ENCODE measurements at places on chromosomes 16 and 17.

DNA sequence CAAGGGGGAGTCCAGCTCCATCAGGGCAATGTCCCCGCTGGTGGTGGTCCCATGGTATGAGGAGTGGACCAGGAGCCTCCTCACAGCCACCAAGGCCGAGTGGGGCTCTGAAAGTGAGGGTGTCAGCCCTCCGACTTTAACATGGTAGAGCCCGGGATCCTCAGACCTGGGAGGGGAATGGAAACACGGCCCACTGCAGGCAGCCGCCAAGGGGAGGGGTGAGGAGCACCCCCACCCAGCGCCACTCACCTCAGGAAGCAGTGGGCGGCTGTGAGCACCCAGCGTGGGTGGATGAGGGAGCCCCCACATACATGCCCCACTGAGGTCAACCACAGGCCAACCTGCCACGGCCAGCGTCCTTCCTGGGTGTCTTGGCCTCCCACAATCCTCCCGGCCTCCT lies 10.8 kb downstream of the ZG16B start:
- no peak for DNase-seq

- peak; percentile 74 for DNase-seq
Measured at GRCh38 chr17:34199932-34200534, 55.1 kb upstream of the CCL2 start.

DNA sequence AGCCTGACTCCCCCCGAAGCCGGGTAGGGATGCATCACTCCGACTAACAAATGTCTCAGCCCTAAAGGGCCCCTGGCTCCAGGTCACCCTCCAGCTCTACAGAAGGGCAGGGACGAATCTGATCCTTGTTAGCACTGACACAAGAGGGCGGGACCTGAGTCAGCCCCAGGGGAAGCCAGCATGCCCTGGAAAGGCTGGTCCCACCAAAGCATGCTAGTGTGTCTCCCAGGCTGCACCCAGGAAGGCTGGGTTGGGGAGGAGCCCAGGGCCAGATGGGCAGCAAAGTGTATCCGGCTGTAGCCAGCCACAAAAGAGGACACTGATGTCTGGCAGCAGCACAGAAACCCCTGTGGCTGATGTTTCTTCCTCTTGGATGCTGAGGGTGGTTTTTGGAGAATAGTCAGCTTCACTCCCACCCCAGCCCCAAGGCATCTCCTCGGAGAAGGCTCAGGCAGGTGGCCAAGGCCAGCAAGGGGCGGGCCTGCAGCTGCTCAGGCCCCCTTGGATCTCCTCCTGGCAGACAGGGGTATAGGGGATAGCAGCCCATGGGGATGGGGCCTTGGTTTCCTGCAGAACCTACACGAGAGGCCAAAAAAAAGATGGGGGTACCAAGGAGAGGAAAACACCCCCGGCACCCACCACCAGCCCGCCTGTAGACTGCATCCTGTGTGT lies 11.0 kb downstream of the NATD1 start:
- DNase-seq, result no peak

- peak; percentile 75 for DNase-seq
Measured at GRCh38 chr17:48483471-48484131, 47.2 kb downstream of the HOXB1 start.

DNA sequence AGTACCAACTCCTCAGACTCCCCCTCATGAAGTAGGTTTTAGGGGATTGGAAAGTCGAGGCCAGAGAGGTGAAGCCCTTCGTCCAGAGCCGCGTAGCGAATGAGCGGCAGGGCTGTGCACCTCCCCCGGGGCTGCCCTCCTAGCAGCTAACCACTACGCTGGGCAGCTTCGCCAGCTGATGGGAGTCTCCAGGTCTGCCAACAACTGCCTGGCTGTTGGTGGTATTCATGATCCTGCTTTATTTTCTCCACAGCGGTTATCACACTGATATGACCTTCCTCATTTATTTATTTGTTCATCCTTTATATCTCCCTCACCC lies 773 bp upstream of the NETO2 start:
- DNase-seq, result no peak

DNA sequence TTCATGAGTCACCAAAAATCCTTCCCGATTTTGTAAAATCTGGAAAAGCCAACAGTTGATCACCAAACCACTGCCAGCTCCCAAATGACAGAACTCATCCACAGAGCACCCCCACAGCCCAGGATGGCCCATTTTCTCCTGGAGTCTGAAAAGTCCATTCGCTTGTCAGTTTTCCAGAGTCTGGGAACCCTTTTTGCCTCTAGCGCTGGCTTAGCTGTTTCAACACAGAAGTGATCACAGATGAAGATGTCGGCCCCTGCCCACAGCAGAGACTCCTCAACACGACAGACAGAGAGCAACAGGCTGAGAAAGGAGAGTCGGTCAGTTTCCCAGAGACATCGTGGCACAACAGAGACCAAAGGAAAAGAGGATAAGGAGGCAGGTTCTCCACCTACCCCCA lies 66.4 kb downstream of the NXN start:
- DNase-seq, result no peak

DNA sequence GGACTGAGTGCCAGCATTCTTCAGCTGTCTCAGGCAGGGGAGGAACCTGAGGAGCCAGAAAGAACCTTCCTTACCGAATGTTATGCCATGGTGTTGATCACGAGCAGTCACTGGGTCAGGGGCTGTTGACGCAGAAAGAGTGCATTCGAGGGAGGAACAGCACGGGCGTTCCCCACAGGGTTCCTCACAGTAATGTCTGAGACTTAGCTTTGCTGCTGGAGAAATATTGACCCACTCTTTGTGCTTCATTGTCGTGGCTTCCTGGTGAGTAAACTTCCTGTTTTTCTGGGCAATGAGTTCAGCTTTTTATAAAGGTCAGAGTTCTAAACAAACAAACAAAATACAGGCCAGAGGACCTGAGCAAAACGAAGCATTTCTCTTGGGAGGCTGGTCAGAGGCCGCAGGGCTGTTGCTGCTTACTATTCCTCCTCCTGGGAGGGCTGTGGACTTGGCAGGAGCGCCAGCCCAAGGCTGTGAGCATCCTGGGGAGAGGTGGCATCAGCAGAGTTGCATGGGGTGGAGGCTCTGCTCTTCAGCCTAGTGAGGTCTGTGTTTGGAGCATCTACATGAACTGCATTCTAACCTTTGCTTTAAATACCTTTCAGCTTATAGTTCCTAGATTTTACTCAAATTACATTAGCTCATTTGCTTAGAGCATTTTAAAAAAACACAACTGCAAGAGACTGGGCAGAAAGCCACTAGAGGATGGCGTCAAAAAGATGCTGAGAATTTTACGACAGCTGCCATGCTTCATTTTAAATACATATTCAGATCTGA lies 143.1 kb upstream of the CACNG5 start:
- DNase-seq, result no peak

DNA sequence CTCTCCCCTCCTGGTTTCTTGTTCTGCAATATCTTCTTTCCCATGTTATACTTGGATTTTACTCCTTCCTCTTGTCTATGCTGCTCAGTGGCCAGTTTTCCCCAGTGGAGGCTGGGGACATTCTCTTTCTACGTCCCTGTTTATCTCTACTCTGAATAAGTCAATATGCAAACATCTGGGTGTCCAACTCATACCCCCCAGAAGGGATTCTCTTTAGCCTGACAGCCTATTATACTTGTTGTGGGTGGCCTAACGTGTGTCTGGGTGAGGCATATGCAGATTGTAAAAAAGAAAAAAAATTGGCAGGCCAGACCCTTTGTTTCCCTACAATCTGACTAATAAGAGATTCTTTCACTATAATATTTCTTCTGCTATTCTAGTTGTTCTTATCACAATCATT lies 134.2 kb upstream of the MAF start:
- no peak for DNase-seq

- peak; percentile 92 for DNase-seq
Measured at GRCh38 chr17:82110298-82110697, 12.3 kb upstream of the FASN start.

DNA sequence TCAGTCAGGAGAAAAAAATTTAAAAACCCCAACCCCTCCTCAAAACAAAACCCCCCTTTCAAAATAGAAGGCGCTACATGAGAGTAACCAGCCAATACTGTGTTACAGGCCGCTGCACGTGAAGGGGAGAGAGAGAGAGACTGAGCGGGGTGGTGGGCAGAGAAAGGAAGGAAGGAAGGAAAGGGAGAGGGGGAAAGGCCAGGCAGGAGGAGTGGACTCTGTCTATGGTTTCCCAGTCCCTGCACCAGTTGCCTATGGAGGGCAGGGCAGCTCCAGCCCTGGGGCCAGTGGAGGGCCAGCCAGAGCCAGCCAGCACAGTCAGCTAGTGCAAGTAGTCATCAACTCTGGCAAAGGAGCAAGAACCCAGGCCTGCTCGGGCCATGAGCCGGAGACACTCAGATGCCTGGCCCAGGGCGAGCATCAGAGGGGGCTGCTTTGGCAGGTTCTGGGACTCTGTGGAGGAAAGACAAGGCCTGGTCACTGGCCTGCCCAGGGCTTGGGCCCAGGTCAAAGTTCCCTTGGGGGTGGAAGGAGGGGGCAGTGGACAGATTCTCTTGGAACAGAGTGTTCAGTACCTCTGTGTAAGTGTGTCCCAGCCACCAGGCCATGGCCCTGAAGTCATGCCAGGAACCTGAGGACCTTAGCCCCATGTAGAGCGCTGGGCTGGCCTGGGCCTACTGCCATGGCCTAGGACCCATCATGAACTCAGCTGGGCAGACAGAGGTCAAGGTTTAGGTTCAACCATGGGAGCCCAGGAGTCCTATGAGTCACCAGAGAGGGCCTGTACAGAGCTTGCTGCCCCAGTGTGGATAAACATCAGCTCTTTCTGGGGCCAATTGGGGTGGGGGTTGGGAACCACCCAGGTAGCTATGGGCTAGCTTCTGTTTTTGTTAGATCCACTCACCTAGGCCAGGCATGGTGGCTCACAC lies 7.3 kb upstream of the GFOD2 start:
- DNase-seq, result no peak

DNA sequence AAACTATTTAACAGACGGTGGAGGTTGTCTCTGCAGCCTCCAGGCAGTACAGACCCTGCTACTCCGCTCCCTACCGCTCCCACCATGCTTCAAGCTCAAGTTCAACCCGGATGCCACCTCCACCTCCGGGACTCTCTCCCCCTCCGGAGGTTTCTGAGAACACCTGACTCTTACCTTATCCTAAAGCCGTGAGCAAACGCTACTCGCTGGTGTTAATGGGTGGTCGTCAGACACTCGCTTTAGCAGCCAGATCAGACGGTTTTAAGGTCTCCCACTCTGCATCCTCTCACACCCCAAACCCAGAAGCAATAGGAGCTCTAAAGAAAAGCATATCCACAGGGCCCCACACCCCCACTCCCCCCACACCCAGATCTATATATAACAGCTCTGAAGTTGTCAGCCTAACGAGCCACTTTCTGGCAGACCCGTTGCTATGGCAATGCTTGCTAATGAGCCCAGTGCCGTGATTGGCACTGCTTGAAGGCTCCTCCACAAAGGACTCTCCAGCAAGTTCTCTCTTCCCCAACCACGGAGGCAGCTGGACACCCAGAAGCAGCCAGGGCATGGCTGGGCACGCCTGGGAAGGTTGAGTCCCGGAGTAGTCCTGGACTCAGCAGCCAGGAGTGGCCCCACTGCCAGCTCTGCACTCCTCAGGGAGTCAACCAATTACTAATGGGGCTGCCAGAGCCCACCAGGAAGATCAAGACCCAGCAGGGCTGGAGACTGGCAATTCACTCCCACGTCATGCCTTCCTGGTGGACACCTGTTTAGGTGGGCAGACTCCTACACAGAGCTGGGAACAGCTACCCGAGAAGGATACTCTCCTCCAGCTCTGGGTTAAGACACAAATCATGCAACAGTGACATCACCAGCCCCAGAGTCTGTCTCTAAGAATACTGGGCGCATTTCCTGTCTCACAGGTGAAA lies 121.2 kb upstream of the RCVRN start:
- no peak for DNase-seq

- no peak for DNase-seq
Measured at GRCh38 chr16:87832741-87833502, 36.4 kb downstream of the SLC7A5 start.

- DNase-seq, result no peak
Measured at GRCh38 chr16:10138881-10139280, 43.3 kb downstream of the GRIN2A start.

- DNase-seq, result no peak
Measured at GRCh38 chr17:7067198-7067597, 12.9 kb downstream of the CLEC10A start.

DNA sequence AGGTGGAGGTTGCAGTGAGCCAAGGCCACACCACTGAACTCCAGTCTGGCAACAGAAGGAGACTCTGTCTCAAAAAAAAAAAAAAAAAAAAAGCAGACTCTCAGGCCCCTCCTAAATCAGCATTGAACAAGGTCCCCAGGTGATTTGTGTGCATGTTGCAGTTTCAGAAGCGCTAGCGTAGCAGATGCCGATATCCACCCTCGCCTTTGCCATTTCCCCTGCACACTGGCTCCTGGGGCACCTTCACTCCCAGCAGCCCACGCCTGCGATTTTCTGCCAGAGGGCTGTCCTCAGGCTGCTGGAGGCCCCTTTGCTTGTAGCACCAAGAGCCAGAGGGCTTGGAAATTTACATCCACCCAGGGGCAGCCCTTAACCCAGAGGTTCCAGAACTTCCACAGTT lies 95.6 kb downstream of the WSCD1 start:
- DNase-seq, result no peak

GRCh38 chr17:81399481-81400153 lies 4.4 kb downstream of the BAHCC1 start:
- no peak for DNase-seq

DNA sequence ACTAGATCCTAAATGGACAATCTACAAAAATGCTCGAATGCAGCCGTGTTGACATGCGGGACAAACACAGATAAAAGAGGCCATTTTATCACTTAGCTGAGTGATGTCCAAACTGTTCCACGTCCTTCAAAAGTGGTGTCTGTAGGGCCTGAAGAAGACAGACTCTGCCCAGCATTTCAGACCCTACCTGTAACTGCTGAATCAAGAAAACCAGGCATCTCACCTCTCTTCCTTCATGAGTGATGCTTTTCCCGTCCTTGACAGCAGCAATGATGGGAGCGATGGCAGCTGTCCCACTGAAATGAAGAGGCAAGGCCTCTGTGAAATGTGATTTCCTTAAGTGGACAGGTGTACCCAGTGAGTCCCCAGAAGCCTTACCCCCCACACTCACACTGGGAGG lies 12.3 kb downstream of the ELAC2 start:
- no peak for DNase-seq

DNA sequence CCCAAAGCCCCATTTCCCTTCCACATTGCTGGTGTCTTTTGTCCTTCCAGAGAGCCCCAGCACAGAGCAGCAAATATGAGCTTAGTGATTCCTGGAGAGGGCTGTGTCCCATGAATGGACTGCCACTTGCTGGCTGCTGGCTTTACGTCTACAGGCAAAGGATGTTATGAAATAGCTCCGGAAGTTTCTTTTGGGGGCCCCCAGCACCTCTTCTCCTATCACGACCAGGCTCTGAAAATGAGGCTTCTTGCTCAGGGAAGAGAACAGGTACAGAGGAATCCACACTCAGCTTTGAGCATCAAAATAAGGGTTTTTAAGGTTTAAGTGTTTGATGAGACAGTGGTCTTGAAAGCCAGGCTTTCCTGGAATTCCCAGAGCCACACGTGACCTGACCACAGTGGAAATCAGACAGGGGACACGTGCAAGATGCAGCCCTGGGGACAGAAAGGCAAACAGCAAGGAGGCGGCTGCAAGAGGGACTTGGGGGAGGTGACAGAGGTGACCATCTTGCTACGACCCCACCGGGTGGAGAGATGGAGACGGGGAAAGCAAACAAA lies 58.1 kb downstream of the ZDHHC7 start:
- no peak for DNase-seq

- DNase-seq, result no peak
Measured at GRCh38 chr17:4815043-4815675, 8.2 kb downstream of the PLD2 start.

GRCh38 chr16:529012-529575 lies 1.6 kb downstream of the CAPN15 start:
- DNase-seq, result no peak
